ENCODE measurements at places on chromosomes 3 and 15. TPM values are rescaled to one million over a fixed set of nuclear protein-coding genes. Genes with fewer than 3 reads are reported as not detected.

The CDHR4 gene
- 0.18 TPM for polyA plus RNA-seq

The OCA2 gene
- polyA plus RNA-seq = 0.09 TPM

DNA sequence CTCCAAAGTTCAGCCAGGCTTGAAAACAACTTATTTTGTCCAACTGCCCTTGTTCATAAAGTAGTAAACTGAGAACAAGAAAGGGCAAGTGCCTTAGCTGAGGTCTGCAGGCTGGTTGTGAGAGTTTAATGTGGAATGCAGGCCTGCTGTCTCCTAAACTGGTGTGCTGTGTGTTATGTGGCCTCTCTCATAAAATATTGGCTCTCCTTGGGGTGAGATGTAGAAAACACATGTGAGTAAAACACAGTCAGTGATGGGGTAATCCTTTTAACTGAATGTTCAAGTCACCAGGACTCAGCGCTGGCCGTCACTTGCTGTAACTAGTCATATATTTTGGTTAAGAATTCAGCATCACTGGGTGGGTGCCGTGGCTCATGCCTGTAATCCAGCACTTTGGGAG, 7.1 kb upstream of the ST6GAL1 start:
- no peak overlapping the region for H3K4me3 ChIP-seq
- H3K27me3 ChIP-seq = no peaks in the 10 kb centered on the region
- H3K4me1 ChIP-seq = peaks cover 8% of the 10 kb centered on the region
- no peak for DNase-seq
- no peak overlapping the region for H3K27ac ChIP-seq

The RASGRF1 gene
- polyA plus RNA-seq = 1.0 TPM

GRCh38 chr3:165748094-165748493, 89.1 kb downstream of the BCHE start:
- H3K27ac ChIP-seq = no peak overlapping the region
- no peaks in the 10 kb centered on the region for H3K27me3 ChIP-seq

The MASP1 gene
- polyA plus RNA-seq = not detected

GRCh38 chr15:91114301-91114700, 14.2 kb downstream of the SV2B start:
- no peaks in the 10 kb centered on the region for H3K36me3 ChIP-seq
- H3K27ac ChIP-seq = no peak overlapping the region
- peaks cover 8% of the 10 kb centered on the region for H3K27me3 ChIP-seq

DNA sequence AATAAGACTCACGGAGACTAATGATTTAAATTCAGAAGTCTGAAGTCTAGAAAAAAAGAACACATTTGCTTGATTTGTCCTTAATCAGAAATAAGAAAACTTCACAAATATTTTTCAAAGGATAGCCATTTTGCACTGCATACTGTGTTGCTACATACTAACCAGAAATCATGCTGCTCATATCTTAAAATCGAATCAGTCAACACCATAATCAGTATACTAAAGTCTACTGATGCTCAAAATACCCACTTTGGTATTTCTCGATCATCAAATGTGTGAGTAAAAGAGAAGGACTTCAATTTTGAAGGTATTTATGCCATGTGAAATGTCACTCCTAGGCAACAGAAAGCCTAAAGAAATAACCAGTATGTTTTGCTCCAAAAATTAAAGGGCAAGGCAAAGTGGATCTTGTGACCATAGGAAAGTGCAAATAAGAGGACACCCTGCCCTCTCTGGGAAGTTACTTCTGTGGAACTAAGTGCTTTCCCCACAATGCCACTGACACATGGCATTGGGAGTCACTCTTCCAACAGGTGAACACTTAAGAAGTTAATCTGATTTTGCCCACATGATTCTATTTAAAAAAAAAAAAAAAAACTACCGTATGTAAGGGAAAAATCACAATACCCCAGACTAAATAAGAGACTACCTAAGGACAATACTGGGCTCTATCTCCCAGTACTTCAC, 2.7 kb downstream of the LRIG1 start:
- no peak overlapping the region for H3K4me3 ChIP-seq
- no peaks in the 10 kb centered on the region for H3K27me3 ChIP-seq
- peaks cover 20% of the 10 kb centered on the region for H3K4me1 ChIP-seq
- no peak for DNase-seq
- no peaks in the 10 kb centered on the region for H3K36me3 ChIP-seq

The HRG gene
- not detected for polyA plus RNA-seq

- peaks cover 35% of the 10 kb centered on the region for H3K36me3 ChIP-seq
- peaks cover 73% of the 10 kb centered on the region for H3K4me1 ChIP-seq
- no peak overlapping the region for H3K27ac ChIP-seq
- no peak for DNase-seq
- H3K4me3 ChIP-seq = no peak overlapping the region
- no peaks in the 10 kb centered on the region for H3K27me3 ChIP-seq
Observed at GRCh38 chr3:33062866-33063265, 34.1 kb downstream of the GLB1 start.

DNA sequence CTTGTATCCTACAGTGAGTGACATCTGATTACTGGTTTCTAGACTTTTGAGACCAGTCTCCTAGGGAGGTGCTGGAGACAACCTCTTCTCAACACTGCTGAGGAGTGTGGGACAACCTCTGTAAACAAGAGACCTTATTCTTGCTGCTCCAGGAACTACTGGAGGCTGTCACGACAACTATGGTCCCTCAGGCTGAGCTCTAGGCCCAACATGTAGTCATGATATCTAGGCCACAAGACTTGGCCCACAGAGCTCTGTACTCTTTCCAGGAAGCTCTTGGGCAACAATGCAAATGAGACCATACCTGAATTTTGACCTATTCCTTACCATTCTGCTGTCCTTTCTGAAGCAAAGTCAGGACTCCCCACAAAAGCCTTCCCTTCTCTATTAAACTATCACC, 24.3 kb upstream of the HEG1 start:
- no peaks in the 10 kb centered on the region for H3K36me3 ChIP-seq
- peaks cover 10% of the 10 kb centered on the region for H3K4me1 ChIP-seq
- no peak overlapping the region for H3K4me3 ChIP-seq
- no peak for DNase-seq
- H3K27me3 ChIP-seq = no peaks in the 10 kb centered on the region

The FSD2 gene
- not detected for polyA plus RNA-seq

DNA sequence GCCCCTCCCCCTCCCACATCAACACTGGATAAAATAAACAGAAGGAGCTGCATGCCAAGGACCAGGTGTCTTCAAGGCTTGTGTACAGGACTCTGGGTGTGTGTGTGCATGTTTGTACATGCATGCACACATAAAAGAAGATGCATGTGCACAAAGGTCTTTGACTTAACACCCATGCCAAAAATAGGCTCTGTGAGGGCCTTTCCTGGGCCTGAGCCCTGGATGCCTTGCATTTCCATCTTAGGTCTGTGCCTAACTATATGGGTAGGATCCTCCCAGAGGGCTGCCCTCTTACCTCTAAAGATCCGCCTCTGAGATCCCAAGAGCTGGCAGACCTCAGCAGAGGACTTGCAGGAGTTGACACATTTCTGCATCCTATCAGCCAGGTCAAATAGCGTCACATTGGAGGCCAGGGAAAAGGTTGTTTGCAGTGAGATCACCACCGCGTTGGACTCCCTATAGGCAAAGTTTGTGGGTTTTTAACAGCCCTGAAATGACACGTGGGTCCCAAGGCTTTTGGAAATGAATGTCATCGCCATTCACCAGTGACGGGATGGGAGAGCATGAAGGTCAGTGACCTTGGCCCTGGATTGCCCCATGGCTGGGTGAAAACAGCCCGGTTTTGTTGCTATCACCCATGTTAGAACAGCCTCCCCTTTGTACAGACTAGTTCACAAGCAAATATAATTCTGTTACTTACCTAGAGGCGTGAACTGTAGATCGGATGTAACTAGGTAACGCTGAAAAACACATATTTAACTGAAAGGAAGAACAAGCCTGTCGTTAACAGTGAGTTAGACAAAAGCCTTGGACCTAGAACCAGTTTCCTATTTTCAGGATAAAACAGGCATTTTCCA, 54.0 kb downstream of the HEG1 start:
- no peaks in the 10 kb centered on the region for H3K36me3 ChIP-seq
- no peak overlapping the region for H3K27ac ChIP-seq
- no peak overlapping the region for H3K4me3 ChIP-seq
- DNase-seq = no peak

DNA sequence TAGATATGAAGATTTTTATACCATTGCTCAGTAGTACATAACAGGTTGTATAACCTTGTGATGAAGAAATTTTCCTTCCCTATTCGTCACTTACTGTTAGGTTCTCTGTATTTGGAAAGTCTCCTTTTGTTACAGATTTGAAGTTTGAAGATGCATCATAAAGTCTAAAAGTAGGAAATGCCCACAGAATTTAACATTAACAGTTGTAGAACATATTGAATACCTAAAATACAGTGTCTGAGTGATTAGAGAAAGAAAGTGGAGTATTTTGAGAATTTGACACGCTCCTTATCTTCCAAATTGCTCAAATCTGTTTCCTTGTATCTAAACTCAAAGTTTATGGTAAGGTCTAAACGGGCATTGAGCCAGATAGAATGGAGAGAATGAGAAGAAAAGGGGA, 111.3 kb downstream of the MBNL1 start:
- H3K36me3 ChIP-seq = peaks cover 31% of the 10 kb centered on the region
- DNase-seq = no peak
- H3K4me3 ChIP-seq = no peak overlapping the region
- no peaks in the 10 kb centered on the region for H3K27me3 ChIP-seq
- H3K27ac ChIP-seq = no peak overlapping the region
- peaks cover 46% of the 10 kb centered on the region for H3K4me1 ChIP-seq

The CADPS gene
- 0.27 TPM for polyA plus RNA-seq

- no peak for DNase-seq
- H3K4me1 ChIP-seq = no peaks in the 10 kb centered on the region
- no peaks in the 10 kb centered on the region for H3K27me3 ChIP-seq
Observed at GRCh38 chr3:188904670-188905069, 267.1 kb upstream of the TPRG1 start.

DNA sequence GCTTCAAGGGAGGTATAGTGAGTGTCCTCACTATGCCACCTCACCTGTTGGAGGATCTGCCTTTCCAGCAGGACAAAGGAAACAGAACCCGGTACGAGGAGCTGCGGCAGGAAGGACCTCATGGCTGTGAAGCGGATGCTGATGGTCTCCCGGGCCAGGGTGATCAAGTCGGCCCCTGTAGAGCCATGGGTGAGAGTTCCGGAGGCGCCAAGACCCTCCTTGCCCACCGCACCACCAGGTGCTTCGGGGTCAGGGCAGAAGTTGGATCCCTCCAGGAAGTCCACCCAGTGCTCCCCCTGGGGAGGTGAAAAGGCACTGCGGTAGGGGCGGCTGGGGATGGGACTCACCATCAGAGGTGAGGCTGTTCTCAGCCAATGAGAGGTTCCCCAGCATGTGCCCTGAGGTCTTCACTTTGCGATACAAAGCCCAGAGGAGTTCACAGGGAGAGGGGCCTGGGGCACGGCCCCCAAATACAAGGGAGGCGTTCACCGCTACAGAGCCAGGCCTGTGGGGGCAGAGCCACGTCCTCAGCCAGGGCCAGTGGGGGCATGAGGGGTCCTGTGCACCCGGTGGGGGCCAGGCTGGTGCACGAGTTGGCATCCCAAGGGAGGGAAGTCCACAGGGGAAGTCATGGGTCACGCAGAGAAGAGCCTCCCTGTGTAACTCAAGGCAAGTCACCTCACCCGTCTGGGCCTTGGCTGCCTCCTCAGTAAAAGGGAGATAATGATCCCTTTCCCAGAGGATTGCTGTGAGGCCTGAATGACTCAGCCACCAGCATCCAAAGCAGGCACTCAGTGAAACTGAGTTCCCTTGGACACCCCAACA, 27.7 kb downstream of the C15orf39 start:
- no peak overlapping the region for H3K27ac ChIP-seq
- no peak overlapping the region for H3K4me3 ChIP-seq
- DNase-seq = no peak
- no peaks in the 10 kb centered on the region for H3K27me3 ChIP-seq
- H3K4me1 ChIP-seq = no peaks in the 10 kb centered on the region

GRCh38 chr3:35965908-35966307, 326.6 kb downstream of the ARPP21 start:
- peaks cover 9% of the 10 kb centered on the region for H3K4me1 ChIP-seq
- no peak overlapping the region for H3K27ac ChIP-seq
- no peak overlapping the region for H3K4me3 ChIP-seq
- no peaks in the 10 kb centered on the region for H3K27me3 ChIP-seq
- DNase-seq = peak; percentile 26

DNA sequence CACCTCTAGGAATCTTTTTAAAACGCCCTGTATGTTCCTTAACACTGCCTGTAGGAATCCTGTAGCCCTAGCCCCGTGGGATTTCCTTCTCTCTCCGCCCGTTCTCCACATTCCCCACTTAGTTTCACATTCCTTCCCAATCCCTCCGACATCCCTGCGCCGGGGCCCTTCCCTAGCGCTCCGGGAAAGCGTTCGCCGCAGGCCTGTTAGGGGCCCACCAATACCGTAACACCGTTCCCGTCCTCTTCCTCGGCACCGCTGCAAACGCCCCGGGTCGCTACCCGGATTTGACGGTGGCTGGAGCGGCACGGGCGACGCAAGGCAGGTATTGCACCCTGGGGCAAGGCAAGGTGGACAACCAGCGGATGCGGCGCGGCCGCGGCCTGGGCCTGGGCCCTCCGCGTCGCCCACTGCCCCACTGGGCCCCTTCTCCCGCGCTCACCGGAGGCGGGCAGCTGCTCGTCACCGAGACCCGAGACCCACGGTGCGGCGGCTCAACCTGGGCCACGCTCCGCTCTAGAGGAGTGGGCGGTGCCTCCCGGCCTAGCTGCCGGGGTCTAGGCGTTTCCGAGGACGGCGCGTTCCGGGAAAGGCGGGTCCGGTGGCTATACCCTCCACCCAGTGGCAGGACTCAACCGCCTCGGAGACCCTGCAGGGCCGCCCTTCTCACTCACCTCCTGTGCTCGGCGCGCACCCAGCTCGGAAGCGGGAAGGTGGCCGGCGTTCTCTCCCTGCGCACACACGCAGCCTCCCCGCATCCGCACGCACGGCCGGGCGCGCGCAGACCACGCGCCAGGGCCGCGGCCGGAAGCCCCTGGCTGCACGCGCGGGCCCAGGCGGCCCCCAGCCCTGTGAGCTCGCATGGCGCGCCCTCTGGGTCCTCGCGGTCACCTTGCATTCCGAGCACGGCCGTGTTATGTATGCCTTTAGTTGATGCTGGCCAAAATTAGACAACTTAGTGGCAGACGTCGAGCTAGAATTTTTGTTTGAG, at the start of gene B3GALNT1:
B3GALNT1 (minus strand) TSS at position 789 of the 991 bp plus-strand sequence. CDS start 18,595 bp downstream, outside the sequence.
- H3K27ac ChIP-seq = no peak within 1 kb of the TSS
- peaks cover 6% of the 10 kb centered on the region for H3K27me3 ChIP-seq
- peak within 1 kb of the TSS; percentile 21 for H3K4me3 ChIP-seq
- no peaks in the 10 kb centered on the region for H3K36me3 ChIP-seq

The MYLK gene
- 0.49 TPM for polyA plus RNA-seq

- DNase-seq = peak; percentile 20
- no peaks in the 10 kb centered on the region for H3K36me3 ChIP-seq
- H3K27ac ChIP-seq = no peak overlapping the region
- no peak overlapping the region for H3K4me3 ChIP-seq
- no peaks in the 10 kb centered on the region for H3K27me3 ChIP-seq
- H3K4me1 ChIP-seq = peaks cover 18% of the 10 kb centered on the region
Observed at GRCh38 chr3:112557976-112558375, 3.8 kb downstream of the ATG3 start.

The LINGO1 gene
- polyA plus RNA-seq = not detected

Measured in B cell (primary cell).